Gastrocnemius medialis (tissue), 4 donors: ENCODE measurements at places on chromosomes 4 and X. TPM values are rescaled to one million over a fixed set of nuclear protein-coding genes. Genes with fewer than 3 reads are reported as not detected.

DNA sequence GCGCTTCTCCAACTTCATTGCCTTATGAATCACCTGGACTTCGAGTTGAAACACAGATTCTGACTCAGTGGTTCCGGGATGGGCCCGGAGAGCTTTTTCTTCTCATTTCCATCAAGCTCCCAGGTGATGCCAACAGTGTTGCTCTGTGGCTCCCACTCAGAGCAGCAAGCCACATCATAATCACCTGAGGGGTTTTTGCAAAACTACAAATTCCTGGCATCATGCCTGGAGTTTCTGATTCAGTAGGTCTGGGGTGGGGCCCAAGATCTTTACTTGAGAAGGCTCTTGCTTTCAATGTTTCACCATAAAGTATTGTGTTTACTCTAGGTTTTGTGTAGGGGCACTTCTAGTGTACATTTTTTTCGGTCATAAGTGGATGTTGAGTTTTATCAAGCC lies 7.0 kb downstream of the MTM1 start:
- H3K36me3 ChIP-seq = no peaks in the 10 kb centered on the region
- no peak overlapping the region for H3K4me3 ChIP-seq
- no peak overlapping the region for H3K27ac ChIP-seq
- DNase-seq = no peak
- H3K27me3 ChIP-seq = no peaks in the 10 kb centered on the region

GRCh38 chr4:17595471-17596005 lies 18.5 kb downstream of the LAP3 start:
- DNase-seq = no peak
- H3K27ac ChIP-seq = no peak overlapping the region
- no peaks in the 10 kb centered on the region for H3K4me1 ChIP-seq
- H3K4me3 ChIP-seq = no peak overlapping the region
- H3K27me3 ChIP-seq = no peaks in the 10 kb centered on the region
- peaks cover 73% of the 10 kb centered on the region for H3K36me3 ChIP-seq

Gene TBC1D9
- total RNA-seq = 1.9 TPM

- H3K4me1 ChIP-seq = no peaks in the 10 kb centered on the region
- no peak overlapping the region for H3K4me3 ChIP-seq
- no peaks in the 10 kb centered on the region for H3K27me3 ChIP-seq
- H3K36me3 ChIP-seq = no peaks in the 10 kb centered on the region
- DNase-seq = no peak
- H3K27ac ChIP-seq = no peak overlapping the region
These were observed 68.2 kb upstream of the MAML3 start for GRCh38 chr4:140222171-140222570.
